ENCODE measurements at places on chromosomes 13 and 19.
A peak's percentile ranks its signal among the peaks of the same experiment; 100 is the strongest.

DNA sequence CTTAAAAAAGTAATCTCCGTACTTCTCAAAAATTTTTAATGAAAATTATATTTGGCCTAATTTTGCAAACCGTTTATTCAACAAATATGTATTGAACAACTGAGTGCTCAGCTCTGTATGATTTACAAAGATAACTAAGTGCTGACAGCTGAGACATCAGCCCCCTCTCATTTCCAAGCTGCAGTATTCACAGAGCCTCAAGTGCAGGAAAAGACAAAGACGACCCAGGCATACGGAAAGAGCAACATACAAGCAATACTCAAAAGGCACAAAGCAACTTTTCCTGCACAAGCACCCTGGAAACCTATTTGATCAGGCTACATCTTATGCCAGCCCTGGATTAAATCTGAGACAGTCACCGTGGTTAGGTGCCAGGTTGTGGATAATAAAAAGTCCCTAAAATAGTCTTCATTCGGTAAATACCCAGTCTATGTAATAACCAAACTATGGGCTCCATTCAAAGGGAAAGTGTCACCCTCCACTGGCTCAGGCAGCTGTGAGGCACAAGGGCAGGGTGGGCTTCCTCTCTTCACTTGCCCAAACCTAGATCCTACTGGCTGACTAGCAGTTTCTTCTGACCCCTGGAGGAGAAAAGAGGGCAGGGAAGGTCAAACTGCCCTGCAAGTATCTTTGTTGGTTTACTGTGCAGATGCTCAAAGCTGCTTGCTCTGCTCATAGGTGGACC lies 65.5 kb downstream of the TBC1D4 start:
- DNase-seq = no peak

- DNase-seq = no peak
Observed at GRCh38 chr19:55390461-55390880, 4.7 kb downstream of the RPL28 start.

- no peak for DNase-seq
Observed at GRCh38 chr13:71291842-71292146, 575.2 kb downstream of the DACH1 start.

DNA sequence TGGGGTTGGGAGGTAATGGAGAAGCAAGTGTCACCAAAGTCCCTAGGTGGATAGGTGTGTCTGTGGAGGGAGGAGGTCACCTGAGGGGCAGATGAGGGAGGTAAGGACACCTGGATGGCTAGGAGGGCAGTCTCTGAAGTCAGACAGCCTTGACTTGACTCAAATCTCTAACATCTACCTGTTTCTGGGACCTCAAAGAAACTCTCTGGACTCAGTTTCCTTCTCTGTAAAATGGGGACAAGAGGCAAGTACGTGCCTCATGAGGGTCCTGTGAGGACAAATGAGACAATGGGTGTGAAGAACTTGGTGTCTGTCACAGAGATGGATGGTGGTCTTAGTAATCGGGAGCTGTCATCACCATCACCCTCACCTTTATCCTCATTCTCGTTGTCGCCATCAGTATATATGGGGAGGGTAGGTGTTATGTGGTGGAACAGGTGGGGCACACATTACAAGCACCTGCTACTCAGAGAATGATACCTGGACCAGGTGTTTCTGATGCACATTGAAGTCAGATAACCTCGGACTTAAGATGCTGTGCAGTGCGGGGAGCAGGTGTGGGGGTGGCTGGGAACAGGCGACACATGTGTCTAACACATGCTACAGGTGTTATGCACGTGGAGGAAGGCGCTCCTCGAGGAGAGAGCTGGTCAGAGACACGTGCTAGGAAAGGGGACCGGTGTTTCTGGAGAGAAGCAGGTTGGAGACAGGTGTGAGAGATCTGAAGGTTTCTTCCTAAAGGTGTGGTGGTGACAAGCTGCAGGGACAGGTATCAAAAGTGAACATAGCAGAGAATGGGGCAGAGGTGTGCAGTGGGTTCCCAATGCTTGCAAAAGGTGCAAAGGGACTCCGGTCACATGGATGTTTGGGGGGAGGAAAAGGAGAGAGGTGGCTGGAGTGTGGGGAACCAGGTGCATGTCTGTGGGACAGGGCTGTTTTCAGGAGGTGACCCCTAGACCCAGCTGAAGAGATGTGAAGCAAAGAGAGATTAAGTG lies 3.8 kb downstream of the ERFL start:
- no peak for DNase-seq

GRCh38 chr19:4369888-4370260 lies 26.5 kb downstream of the MPND start:
- peak; percentile 68 for DNase-seq

DNA sequence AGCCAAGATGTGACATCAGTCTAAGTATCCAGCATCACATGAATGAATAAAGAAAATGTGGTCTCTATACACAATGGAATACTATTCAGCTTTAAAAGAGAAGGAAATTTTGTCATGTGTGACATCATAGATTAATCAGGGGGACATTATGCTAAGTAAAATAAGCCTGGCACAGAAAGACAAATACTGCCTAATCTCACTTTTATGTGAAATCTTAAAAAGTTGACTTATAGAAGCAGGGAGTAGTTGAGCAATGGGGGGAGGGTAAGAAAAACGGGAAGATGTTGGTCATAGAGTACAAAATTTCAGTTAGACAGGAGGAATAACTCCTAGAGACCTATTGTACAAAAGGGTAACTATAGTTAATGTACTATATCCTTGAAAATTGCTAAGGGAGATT lies 10.4 kb upstream of the LCP1 start:
- DNase-seq = no peak

GRCh38 chr19:29450306-29450705 lies 75.5 kb upstream of the VSTM2B start:
- DNase-seq = no peak

DNA sequence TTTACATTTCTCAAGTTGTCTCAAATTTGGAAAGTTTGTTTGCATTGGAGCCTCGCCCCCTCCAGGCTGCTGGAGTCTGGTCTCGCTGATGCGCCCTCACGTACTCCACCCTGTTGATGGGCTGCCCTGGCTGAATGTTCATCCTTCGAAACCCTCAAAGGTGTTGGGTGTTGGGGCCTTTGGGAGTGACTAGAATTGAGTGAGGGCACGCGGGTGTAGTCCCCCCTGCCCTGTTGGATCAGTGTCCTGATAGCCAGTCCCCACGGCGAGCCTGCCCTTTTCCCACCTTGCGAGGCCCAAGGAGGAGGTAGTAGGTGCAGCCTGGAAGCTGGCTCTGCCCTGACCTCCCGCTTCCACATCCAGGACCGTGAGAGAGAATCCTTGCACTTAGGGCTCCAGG lies 14.8 kb downstream of the TFDP1 start:
- no peak for DNase-seq

DNA sequence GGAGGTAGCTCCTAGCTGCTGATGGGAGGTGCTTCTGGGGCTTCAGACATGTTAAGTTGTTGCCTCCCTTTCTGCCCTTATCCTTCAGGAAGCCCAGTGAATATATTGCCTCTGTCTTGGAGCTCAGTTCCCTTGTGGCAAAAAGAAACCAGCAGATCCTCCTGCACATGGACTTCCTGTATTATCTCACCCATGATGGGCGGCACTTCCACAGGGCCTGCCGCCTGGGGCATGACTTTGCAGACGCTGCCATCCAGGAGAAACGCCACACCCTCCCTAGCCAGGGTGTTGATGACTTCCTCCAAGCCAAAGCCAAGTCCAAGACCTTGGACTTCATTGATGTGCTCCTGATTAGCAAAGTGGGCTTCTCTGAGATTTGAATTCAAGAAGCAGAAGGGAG lies 6.0 kb upstream of the CYP4F12 start:
- peak; percentile 78 for DNase-seq

- peak; percentile 52 for DNase-seq
Observed at GRCh38 chr13:110307767-110308655, 927 bp downstream of the COL4A2 start.

- peak; percentile 36 for DNase-seq
Observed at GRCh38 chr13:95267662-95268342, 33.4 kb downstream of the ABCC4 start.

DNA sequence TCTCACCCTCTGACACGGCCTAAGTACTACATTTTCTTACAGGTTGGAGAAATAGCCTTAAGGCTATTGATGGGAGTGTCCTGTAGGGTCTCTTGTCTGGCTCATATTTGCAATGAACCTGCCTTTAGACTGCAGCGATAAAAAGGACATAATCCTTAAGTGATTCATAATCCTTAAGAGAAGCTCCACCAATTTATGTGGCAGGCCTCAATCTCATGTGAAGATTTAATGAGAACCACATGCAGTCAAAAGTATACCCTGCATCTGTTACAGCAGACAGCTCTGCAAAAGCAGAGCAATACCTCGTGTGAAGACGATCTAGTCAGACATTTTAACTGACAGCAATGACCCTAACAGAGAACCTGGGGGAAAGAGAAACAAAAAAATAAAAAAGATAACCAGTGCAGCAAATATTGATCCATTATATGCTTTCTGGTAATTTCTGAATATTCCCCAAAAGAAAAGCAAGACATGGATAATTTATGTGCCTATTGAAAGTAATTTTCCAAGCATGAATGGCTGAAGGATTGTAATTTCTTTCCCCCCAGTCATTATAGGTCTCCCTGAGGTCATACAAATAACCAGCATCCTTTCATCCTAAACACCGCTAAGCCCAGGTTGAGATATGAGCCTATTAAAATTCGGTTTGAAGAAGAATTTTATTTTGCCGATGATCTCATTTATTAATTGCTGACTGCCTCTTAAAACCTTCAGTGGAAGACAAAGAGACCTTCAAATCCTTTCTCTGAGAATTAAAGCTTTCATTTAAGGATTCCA lies 321.8 kb upstream of the NBEA start:
- DNase-seq = no peak

DNA sequence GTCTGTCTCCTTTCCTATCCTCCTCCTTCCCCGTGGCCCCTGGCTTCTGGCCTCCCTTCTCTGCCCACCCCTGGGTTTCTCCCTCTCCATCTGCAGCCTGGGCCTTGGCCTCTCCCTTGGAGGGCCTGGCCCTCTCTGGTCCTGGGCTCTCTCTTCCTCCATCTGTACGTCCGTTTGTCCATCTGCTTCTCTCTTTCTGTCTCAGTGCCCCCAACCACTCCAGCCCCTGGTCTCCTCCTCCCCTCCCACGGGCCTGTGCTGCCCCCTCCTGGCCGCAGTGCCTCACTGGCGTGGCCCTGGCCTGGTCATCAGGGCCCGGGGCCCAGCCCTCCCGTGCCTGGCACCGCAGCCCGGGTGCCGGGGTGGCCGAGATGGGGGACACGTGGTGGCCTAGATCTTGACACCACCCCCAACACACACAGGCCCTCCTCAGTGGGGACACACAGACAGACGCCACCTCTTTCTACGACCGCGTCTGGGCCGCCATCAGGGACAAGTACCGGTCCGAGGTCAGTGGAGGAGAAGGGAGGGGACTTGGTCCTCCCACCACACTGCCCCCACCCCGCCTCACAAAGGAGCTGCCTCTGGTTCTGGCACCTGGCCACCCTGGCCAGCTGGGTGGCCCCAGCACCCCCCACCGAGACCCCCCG lies 11.3 kb downstream of the PRKCSH start:
- DNase-seq = peak; percentile 62

DNA sequence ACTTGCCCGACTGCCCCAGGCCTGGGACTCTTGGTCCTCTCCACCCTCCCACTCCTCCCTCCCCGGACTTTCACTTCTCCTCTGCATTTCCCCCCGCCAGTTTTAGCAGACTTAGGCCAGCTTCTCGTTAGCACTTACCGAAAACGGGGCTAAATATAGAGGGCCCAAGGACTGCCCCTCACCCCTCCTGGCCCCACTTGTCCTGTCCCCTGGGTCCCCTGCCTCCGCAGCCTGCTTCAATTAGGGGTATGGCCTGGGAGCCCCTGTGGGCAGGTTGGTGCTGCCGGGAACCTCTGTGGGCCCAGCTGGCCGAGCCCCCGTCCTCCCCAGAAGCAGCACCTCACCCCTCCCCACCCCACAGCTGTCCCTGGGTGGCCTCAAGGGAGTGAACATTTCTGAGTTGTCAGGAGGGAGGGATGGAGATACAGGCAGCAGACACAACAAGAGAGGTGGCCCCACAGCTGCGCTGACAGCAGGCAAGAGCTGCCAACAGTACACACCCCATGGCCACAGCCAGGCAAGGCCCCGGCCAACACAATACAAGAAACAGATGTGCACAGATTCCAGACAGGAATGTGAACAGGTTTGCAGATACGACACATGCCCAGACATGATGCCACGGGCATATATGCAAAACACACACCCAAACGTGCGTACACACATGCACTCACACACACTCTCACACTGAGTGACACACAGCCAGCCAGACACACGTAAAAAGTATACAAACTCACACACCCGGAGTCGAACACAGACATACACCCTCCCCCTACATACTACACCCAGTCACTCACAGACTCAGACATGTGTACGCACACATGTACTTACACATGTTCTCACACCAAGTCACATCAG lies 2.6 kb downstream of the POU2F2 start:
- peak; percentile 31 for DNase-seq

GRCh38 chr13:41196620-41197019 lies 2.3 kb upstream of the KBTBD7 start:
- no peak for DNase-seq

DNA sequence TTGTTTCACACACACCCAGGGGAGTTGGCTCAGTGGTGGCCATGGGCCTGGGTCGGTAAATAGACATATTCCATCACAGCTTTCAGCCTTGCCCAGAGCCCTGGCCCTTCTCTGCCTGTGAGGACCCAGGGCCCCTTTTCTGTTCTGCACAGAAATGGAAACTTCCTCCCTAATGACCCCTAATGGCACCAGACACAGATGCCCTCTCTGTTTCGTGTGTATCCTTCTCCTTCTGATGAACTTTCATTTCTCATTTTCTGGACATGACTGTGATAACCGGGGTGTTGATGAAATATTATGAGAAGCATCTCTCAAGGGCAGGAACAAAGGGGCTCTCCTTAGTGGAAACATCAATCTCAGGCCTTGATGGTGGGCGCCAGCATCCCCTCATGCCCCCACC lies 12.8 kb downstream of the LILRA1 start:
- no peak for DNase-seq

DNA sequence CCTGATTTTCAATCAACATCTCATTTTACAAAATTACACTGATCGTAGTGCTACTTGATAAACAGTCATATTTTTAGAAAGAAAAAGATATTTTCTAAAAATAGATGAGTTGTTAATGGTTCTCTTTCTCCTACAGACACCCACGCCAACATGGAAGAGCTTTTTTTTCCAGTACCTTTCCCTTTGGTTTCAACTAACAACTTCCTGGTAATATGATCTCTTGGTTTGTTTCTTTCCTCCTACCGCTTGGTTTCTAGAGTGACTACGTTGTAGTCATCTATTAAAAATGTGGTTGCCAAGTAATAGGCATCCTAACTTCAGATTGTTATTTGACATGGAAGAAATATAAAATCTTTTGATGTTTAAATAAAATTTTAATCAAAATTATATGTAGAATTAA lies 189.0 kb downstream of the LACC1 start:
- DNase-seq = no peak

- no peak for DNase-seq
Observed at GRCh38 chr19:6649185-6649584, 20.8 kb downstream of the TNFSF14 start.

GRCh38 chr19:58252102-58252685 lies 23.5 kb downstream of the ZNF544 start:
- no peak for DNase-seq

Measured in colonic mucosa (tissue), 4 donors.